ENCODE measurements at places on chromosomes 5 and 9. TPM values are rescaled to one million over a fixed set of nuclear protein-coding genes. Genes with fewer than 3 reads are reported as not detected.

TUSC1 gene
- total RNA-seq = 12.6 TPM

PHF24 gene
- not detected for total RNA-seq

WHRN gene
- 10.7 TPM for total RNA-seq

DNAH5 gene
- total RNA-seq = 3.3 TPM

AFAP1L1 gene
- 14.9 TPM for total RNA-seq

TBCA gene
- 44.7 TPM for total RNA-seq

GIN1 gene
- 11.7 TPM for total RNA-seq

NEURL1B gene
- 97.2 TPM for total RNA-seq

SPAAR gene
- not detected for total RNA-seq

PRR7 gene
- total RNA-seq = 0.70 TPM

DND1 gene
- 3.7 TPM for total RNA-seq

BHMT gene
- not detected for total RNA-seq

- DNase-seq = no peak
These were observed 212.6 kb downstream of the ARHGAP26 start for GRCh38 chr5:142982821-142983200.

DNA sequence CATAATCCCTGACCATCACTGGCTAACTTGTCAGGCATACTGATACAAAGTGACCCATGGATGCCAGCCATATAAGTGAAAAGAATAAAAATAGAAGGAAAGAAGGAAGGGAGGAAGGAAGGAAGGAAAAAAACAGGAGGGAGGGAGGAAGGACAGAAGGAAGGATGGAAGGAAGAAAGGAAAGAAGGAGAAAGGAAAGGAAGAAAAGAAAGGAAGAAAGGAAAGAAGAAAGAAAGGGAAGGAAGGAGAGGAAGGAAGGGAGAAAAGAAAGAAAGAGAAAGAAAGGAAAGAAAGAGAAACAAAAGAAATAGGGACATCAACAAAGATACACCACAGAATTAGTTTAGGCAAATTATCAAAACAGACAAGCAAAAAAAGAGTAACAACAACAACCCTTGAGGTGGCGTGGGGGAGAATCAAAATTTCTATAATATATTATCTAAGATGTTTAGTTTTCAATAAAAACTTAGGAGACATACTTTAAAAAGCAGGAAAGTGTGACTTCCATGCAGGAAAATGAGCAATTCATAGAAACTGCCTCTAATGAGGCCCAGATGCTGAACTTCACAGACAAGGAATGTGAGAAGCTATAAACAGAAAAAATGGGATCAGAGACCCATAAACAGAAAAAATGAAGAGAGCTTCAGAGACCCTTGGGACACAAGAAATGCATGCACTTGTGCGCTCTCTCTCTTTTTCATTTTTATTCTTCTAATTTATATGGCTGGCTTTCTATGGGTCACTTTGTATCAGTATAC, 96.1 kb upstream of the NFIL3 start:
- no peak for DNase-seq

- DNase-seq = no peak
These were observed 732 bp downstream of the MARCHF11 start for GRCh38 chr5:16178745-16179372.

DNA sequence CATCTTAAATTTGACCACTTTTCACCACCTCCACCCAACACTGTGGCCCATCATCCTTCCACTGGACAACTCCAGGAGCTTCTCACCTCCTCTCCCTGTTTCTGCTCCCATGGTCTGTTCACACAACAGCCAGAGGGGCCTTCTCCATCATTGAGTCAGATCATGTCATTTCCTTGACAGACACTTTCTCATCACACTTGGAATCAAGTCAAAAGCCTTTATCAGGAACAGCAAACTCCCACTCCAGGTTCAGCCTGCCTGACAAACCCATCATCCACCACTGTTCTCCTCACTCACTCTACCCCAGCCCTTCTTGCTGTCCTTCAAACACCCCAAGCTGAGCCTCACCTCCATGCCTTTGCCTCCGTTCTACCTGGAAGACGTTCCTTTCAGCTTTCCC, 78.4 kb upstream of the ADRA1B start:
- DNase-seq = no peak

GRCh38 chr9:90697808-90698207, 55.2 kb upstream of the DIRAS2 start:
- DNase-seq = no peak

GRCh38 chr9:2027543-2028160, 12.5 kb downstream of the SMARCA2 start:
- DNase-seq = no peak

DNA sequence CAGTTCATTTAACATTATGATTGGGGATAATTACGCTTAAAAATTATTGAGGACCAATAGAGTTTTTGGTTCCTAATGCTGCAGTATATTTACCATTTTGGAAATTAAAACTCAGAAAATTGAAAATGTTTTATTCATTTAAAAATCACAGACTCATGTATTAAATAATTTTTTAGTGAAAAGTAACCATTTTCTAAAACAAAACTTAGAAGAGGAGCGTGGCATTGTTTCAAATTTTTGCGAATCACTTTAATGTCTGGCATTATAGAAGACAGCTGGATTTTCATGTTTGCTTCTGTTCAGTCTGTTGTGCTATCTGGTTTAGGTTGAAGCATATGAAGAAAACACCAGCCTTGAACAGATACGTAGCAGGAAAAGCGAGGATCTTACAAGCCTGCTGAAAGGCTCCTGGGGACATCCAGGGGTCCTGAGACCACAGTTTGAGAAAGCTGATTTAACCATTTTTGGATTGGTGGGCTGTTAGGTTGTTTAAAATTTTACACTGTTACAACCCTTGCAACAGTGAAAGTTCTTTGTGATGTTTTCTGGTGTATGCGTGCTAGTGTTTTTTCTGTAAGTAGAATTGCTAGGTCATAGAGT, 1.6 kb downstream of the ZFYVE16 start:
- no peak for DNase-seq

DNA sequence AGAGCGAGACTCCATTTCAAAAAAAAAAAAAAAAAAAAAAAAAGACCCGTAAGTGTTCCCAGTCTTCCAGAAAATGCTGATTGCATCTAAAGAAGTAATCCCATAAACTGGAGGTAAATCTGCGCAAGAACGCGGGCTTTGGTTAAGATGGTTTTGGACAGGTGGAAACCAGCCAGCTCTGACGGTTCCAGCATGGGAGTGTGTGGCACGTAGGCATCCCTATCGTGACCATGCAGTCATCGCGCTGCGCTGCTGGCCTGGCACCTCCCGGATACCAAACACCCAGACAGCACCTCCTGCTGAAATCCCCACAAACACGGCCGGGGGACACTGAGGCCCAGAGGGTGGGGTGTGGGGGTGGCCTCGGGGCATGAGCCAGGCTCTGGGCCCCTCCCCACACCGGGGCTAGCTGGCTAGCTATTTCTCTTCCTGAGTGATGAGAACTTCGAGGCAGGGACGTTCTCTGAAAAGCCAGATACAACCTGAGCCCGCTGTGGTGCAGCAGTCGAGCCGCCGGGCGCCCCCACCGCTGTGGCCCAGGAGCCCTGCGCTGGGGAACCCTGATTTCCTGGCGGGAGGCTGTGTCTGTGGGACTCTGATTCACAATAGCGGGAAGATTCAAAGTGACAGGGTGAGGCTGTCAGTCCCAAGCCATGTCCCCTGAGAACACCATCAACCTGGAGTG, 32.2 kb upstream of the NOTCH1 start:
- DNase-seq = no peak

DNA sequence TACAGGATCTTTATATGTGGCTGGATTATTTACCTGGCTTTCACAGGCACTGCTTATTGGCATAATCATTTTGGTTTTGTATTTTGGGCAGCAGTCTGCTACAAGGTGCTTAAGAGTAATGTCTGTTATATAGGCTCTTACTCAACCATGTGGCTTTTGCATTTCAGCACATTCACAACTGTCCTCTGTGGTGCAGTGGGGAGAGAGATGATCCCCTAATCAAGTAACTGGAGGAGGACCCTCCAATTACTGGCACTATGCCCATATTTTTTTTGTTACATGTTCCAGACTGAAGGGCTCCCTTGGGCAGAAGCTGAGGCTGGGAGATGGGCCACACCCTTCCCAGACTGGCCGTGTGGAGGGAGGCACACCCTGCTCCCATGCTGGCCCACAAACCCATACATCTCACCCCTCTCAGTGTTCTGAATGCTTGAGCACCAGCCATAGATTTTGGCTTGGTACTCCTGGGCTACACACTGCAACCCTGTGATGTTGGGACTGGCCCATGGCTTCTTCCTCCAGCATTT, 173.5 kb downstream of the FAM174A start:
- no peak for DNase-seq

DNA sequence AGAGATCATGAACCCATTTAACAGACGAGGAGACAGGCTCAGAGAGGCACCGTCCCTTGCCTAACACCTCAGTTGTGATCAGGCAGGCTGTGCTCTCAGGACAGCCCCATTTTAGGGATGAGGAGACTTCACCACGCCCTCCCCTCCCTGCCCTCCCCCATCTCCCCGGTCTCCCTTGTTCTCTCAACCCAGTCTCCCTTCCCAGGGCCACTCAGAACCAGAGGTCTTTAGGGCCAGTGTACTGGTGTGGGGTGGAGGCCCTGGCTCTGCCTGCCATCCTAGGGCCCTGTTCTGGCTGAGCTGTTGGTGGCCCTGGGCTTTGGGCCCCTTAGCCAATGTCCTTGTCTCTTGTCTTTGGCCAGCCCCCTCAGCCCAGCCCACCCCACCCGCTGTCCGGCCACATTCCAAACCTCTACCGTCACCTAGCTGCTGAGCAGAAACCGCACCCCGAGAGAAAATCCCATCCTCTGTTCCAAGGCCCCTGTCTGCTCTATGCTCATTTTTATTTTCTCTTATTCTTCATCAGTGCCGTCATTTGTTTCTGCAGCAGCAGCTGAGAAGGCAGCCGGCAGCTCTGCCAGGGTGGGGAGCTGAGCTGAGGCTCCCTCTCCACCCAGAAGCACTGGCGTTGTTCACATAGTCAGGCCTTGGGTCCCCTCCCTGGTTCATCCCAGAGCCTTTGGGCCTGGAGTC, 33.9 kb downstream of the OLFML2A start:
- DNase-seq = no peak

DNA sequence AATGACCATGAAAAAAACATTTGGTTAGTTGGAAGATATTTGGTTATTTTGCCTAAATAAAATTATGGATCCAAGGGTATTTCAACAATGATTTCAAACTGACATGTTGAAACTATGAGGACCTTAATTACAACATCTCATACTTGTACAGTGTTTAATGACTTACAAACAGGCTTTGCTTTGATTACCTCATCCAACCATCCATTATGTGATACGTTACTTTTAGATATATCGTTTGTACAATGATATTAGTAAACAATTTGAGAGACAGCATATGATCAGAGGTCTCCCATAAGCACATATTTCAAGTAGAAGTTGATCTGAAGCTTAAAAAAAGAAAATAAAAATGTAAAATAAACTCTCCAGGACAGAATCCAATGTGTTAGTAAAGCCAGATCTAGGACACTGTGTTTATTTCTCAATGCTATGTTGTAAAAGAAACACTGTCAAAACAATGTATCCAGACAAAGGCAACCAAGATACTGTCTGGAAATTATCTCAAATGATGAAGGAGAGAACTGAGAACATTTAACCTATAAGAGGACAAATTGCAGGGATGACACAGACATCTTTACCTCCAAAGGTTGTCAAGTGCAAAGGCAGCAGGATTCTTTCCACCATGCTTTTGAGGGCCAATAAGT, 116.0 kb upstream of the TARS1 start:
- DNase-seq = no peak

- no peak for DNase-seq
These were observed 36.9 kb upstream of the PDCL start for GRCh38 chr9:122865300-122865699.

GRCh38 chr9:34211395-34211794, 32.6 kb downstream of the UBAP1 start:
- DNase-seq = no peak

- DNase-seq = peak; percentile 45
These were observed 101.7 kb upstream of the SPATA31D4 start for GRCh38 chr9:81826517-81826906.

- DNase-seq = no peak
These were observed 33.8 kb downstream of the RCL1 start for GRCh38 chr9:4826417-4827166.

DNA sequence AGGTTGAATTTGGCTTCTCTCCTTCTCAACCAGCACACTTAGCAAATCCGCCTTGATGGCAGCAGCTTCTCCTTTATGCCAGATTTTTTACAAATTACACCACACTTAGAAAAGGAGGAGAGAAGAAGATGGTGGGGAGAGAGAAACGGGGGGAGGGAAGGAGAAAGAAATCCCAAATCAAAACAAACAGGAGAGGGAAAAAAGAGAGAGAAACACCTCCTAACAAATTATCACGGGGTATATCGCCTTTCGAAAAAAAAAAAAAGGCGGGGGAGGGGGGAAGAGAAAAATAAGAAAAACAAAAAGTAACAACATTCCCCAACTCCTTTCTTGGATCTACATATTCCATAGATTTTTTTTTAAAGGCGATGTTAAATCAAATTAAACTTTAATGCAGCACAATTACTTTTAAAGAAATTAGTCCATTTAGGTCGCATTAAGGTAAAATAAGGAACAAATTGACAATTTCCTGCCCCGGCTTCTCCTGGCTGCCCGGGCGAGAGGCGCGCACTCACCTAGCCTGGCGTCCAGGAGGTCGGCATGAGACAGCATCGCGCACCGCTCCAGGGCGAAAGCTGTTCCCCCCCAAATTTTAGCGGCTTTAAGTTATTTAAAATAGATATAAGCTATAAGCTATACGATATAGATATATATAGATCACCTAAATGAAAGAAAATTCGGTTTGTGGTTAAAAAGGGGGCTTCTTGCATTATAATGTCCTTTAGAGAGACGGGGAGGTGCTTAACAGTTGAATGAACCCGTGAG, at the start of gene OTP:
Gene OTP, minus strand, starts transcription at position 716 of the 765 bp plus-strand sequence. Its CDS starts 164 bp downstream, at position 552.
- no peak for DNase-seq

- DNase-seq = peak; percentile 74
These were observed 3.9 kb upstream of the NKD2 start for GRCh38 chr5:1004461-1005248.

- no peak for DNase-seq
These were observed 182.4 kb downstream of the RASEF start for GRCh38 chr9:82880336-82881050.

- no peak for DNase-seq
These were observed 123.5 kb downstream of the SCAMP1 start for GRCh38 chr5:78483809-78484521.

DNA sequence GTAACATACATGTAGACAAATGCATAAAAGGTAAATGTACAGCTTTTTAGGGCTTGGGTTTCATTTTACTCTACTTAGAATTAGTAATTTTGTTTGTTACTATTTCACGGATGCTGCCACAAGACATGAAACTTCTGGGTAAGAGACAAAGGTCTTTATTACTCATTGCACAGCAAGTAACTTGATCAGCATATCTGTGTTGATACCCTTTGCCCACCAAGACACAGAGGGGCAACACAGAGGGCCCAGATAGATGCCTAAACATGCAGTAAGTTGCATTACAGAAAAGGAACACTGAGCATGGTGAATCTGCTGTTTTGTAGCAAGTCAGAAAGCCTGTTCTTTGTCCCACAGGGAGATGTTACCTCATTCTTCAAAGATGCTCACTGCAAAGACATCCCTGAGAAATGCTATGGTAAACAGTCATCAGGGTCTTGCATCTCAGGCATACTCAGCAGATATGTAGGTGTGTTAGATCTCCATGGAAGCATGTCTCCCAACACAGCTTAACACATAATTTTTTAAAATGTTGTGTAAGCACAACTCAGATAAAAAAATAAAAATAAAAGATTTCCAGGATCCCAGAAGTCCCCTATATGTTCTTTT, 10.3 kb downstream of the ITGA2 start:
- no peak for DNase-seq

Measured in Peyer's patch (tissue), 4 donors.